ENCODE measurements at places on chromosomes 2 and 18. TPM values are rescaled to one million over a fixed set of nuclear protein-coding genes. Genes with fewer than 3 reads are reported as not detected.
A peak's percentile ranks its signal among the peaks of the same experiment; 100 is the strongest.

The ERMN gene
- total RNA-seq: not detected

The PMAIP1 gene
- total RNA-seq: not detected

The VWA3B gene
- total RNA-seq: not detected

The CDK5R2 gene
- not detected for total RNA-seq

- H3K36me3 ChIP-seq: no peaks in the 10 kb centered on the region
- no peaks in the 10 kb centered on the region for H3K4me1 ChIP-seq
- no peak for DNase-seq
- H3K27me3 ChIP-seq: no peaks in the 10 kb centered on the region
- H3K4me3 ChIP-seq: no peak overlapping the region
These were observed 79.3 kb downstream of the ACAA2 start for GRCh38 chr18:49733896-49734585.

DNA sequence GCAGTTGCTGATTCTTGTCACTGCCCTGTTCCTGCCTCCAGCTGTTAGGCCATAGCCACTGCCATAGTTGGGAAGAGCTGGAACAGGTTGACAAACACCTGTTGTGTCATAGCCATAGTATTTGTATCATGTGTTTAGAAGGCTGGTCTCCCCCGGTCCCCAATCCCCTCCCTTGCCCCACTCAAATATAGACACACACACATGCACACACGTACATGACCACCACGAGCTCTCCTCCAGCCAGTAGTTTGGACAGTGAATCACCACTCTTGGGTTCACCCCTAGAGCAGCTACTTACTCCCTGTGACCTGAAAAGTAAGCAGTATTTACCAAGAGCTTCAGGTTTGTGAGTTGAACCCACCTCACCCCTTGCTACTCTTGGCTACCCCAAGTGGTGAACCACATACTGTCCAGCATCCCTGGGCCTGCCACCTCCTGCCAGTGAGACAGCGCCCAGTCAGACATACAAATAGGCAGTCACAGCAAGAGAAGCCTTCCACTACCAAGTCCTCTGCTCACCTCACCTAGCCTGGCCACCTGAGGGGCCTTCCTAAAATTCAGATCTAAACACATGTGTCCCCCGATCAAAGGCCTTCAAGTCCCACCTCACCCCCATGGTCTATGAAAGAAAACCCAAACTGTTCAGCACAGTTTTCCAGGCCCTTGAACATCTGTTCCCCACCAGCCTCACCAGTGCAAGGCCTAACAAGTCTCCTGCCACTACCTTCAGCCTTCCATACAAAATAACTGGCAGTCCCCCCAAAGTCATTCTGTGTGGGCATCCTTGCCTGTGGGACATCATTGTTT lies 7.1 kb downstream of the PCBP1 start:
- H3K4me3 ChIP-seq: no peak overlapping the region
- H3K36me3 ChIP-seq: no peaks in the 10 kb centered on the region
- DNase-seq: no peak
- H3K27me3 ChIP-seq: no peaks in the 10 kb centered on the region
- H3K4me1 ChIP-seq: peaks cover 8% of the 10 kb centered on the region
- H3K27ac ChIP-seq: peak overlapping the region; percentile 94

DNA sequence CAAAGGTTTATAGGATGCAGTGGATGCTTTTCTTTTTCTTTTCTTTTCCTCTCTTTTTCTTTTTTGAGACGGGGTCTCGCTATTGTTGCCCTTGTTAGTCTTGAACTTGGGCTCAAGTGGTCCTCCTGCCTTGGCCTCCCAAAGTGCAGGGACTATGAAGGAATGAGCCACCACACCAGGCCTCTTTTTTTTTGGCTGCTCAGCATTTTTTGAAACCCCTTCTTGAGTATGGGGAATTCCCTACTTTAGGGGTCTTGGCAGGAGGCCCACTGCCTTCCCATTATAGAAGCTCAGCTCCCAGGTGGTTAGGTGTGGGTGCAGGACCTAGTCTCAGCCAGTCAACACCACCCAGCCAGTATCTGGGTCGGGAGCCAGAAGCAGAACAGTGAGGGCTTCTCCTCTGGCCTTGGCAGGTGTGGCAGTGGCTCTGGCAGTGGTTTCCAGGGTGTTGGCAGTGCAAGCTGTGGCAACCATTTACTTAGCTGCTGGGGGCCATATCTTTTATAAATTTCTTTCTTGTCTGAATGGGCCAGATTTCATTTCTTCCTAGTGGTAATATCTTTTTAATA lies 51.4 kb upstream of the ACYP2 start:
- H3K4me3 ChIP-seq: no peak overlapping the region
- H3K27me3 ChIP-seq: no peaks in the 10 kb centered on the region
- DNase-seq: no peak
- no peak overlapping the region for H3K27ac ChIP-seq

GRCh38 chr2:58710795-58711279 lies 469.7 kb upstream of the FANCL start:
- no peaks in the 10 kb centered on the region for H3K4me1 ChIP-seq
- DNase-seq: no peak
- H3K27me3 ChIP-seq: no peaks in the 10 kb centered on the region
- H3K36me3 ChIP-seq: no peaks in the 10 kb centered on the region

DNA sequence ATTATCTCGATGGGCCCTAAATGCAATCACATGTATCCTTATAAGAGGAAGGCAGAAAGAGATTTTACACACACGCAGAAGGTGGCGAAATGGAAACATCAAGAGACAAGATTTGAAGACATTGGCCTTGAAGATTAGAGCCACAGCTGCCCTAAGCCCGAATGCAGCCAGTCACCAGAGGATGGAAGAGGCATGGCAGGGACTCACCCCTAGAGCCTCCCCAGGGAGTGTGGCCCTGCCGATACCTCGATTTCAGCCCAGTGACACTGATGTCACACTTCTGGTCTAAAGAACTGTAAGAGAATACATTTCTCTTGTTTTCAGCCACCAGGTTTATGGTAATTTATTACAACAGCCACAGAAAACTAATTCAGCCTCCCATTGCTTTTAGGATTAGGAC lies 17.4 kb downstream of the TTC39C start:
- no peak overlapping the region for H3K4me3 ChIP-seq
- H3K27ac ChIP-seq: no peak overlapping the region
- no peaks in the 10 kb centered on the region for H3K4me1 ChIP-seq
- H3K36me3 ChIP-seq: no peaks in the 10 kb centered on the region

GRCh38 chr2:156305121-156305520 lies 27.4 kb downstream of the NR4A2 start:
- H3K36me3 ChIP-seq: no peaks in the 10 kb centered on the region
- H3K27me3 ChIP-seq: no peaks in the 10 kb centered on the region
- H3K27ac ChIP-seq: no peak overlapping the region
- no peaks in the 10 kb centered on the region for H3K4me1 ChIP-seq

DNA sequence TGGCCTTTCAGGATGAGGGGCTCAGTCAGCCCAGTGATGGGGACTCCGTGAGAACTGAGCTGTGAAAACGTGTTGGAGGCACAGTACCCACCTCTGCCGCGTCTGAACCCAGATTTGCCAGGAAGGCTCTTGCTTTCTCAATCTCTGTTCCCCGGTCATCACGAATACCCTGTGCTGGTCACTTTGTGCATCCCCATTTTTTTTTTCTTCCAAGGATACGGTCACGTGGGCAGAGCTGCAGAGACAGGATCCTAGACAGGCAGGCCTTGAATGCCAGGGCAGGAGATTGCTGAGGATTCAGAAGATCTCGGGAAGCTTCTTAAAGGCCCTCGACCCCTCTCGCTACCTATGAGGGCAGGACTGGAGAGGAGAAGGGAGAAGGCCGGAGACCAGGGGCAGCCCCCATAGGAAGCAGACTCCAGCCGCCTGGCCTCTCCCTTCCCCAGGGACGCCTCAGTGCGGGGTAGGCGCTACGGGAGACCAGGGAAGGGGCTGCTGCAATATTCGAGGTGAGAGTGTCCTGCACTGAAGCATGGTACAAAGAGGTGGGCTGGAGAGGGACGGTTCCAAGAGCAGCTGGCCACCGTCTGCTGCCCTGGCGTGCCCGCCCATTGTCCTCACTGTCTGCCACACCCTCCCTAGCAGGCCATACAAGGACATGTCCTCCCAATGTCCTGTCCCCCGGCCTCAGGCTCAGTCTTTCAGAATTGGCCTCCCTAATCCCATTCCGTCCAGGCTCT lies 29.0 kb upstream of the TAF1B start:
- peak overlapping the region; percentile 40 for H3K4me3 ChIP-seq
- no peaks in the 10 kb centered on the region for H3K36me3 ChIP-seq
- H3K27me3 ChIP-seq: no peaks in the 10 kb centered on the region

GRCh38 chr18:7158216-7158615 lies 40.6 kb upstream of the LAMA1 start:
- DNase-seq: no peak
- no peaks in the 10 kb centered on the region for H3K27me3 ChIP-seq
- H3K27ac ChIP-seq: no peak overlapping the region
- H3K36me3 ChIP-seq: no peaks in the 10 kb centered on the region

- no peak for DNase-seq
- no peaks in the 10 kb centered on the region for H3K4me1 ChIP-seq
- H3K27ac ChIP-seq: no peak overlapping the region
- no peaks in the 10 kb centered on the region for H3K27me3 ChIP-seq
- no peaks in the 10 kb centered on the region for H3K36me3 ChIP-seq
These were observed 274.9 kb upstream of the GYPC start for GRCh38 chr2:126381091-126381490.

Measured in ascending aorta (tissue), 2 donors.